Breast epithelium (tissue), 4 donors: ENCODE measurements at places on chromosomes 12 and 14. TPM values are rescaled to one million over a fixed set of nuclear protein-coding genes. Genes with fewer than 3 reads are reported as not detected.

Gene SYNDIG1L
- 1.0 TPM for total RNA-seq

Gene ADCY6
- 46.7 TPM for total RNA-seq

Gene DIO3
- 5.1 TPM for total RNA-seq

Gene CNTN1
- total RNA-seq = 16.4 TPM

Gene YEATS4
- total RNA-seq = 23.0 TPM

Gene TMCC3
- total RNA-seq = 8.9 TPM

Gene B3GNT4
- 1.6 TPM for total RNA-seq

Gene OASL
- total RNA-seq = 1.0 TPM

Gene SERPINA3
- total RNA-seq = 1,840 TPM

Gene NTF3
- total RNA-seq = 0.88 TPM

Gene GABARAPL1
- total RNA-seq = 146 TPM

Gene TGM1
- total RNA-seq = 18.7 TPM

Gene A2M
- 457 TPM for total RNA-seq

Gene SLC25A3
- total RNA-seq = 469 TPM

Gene BICDL1
- total RNA-seq = 23.4 TPM

Gene FOXM1
- total RNA-seq = 0.44 TPM

Gene PDE6H
- total RNA-seq = not detected

Gene RXYLT1
- 19.0 TPM for total RNA-seq

Gene KRT85
- total RNA-seq = not detected
